ENCODE measurements at places on chromosomes 3 and 15.

GRCh38 chr15:37791693-37792092 is 142.7 kb upstream of the TMCO5A start:
- DNase-seq: no peak

DNA sequence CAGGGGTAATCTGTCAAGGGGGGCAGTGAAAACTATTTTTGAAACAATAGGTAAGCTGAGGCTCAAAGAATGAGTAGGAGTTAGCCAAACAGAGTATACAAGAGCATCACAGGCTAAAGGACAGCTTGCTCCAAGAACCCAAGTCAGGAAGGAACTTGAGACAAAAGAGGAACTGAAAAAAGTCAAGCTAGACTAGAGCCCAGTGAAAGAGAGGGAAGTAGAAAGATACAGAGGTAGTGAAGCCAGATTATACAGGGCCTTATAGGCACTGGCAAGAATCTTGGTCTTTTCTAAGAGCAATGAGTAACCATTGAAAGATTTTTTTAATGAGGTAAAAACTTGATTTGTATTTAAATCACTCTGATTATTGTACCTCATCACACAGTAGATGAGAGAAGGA is 69.9 kb downstream of the FILIP1L start:
- DNase-seq: no peak

DNA sequence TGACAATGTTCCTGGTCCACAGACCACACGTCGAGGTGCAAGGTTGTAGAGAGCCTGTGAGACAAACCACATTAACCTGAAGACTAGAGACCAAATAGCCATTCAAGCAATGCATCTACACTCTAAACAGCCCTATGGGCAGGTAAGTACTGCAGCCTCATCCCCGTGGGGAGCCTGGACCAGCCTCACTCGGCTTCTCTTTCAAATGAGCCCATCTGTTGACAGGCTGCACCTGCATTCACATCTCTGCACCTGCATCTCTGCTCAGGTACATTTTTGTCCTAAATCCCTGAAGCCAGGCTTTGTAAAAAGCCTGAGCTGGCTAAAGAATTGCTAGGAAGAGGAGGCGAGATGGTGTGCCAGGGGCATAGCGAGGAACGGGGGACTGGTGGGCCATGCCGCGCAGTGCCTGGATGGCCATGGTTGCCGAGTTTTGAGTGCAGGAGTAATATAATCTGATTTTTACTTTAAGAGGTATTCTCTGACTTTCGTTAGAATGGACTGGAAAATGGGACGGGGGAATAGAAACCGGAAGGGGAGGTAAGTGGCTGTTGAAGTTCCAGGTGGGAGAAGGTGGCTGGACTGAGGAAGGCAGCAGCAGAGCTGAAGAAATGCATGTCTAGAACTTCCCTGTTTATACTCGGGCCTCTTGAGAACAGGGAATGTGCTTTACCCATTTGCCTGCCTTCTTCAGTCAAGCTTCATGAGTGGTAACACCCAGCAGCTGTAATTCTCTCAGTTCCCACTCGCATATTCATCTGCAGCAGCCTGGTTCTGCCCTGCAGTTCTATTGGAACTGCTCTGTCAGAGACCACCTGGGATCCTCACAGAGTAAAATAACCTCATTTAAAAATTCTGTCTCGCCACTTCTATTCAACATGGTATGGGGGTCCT is 226.4 kb downstream of the OPA1 start:
- DNase-seq: no peak

DNA sequence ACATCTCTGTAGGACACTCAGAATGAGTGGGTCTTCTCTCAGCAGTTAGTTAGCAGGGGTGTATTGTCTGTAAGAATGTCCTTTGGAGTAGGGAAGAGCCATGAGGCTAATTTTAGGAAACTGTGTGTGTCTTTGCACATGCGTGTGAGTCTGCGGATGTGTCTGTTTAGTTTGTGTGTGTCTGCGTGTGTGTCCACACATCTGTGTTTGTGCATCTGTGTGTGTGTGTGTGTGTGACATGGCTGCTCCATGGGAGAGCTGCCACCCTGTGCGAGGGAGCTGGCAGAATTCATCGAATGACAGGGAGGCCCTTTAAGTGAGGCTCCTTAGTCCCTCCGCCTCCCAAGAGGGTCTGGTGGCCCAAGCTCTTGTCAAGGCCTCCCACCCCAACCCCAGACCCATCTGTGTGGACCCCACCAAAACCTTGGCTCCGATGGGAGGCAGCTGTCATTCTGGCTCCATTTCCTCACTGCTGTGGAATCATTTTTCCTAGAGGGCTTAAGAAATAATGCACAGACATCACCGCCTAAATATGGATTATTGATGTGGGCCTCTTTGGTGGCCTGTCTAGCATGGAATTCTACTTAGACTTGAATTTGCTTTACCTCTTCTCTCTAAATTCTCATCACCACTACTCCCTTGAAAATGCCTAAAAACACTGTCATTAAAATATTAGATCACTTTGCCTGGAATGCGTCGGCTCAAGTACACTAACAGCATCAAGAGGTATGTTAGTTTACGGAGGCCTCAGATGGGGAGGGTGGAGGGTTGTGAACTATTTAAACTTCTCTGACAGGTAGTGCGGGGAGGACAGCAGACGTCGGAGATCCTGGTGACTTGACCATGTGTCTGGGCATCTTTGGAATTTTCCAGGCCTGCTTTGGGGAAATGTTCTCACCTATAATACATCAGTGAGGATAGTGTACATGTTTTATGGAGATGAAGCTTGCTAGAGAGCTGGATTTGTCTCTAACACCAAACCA is 9.4 kb downstream of the ESYT3 start:
- no peak for DNase-seq

DNA sequence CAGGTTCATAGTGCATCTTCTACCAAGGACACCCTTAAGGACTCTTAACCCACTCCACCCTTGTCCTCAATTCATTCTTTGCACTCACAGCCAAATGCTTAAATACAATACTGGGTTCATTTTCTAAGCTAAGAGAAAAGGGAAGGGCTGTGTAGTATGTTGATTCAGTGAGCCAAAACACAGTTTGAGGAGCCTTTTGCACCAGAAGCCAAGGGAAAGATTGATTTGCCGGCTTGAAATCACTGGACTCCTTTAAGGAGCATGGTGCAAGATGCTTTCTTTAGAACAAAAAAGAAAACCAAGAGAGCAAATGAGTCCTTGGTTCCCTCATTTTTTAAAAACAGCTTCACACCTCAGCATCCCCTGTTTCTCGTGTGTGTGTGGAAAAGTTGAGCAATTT is 47.8 kb downstream of the BOC start:
- no peak for DNase-seq

DNA sequence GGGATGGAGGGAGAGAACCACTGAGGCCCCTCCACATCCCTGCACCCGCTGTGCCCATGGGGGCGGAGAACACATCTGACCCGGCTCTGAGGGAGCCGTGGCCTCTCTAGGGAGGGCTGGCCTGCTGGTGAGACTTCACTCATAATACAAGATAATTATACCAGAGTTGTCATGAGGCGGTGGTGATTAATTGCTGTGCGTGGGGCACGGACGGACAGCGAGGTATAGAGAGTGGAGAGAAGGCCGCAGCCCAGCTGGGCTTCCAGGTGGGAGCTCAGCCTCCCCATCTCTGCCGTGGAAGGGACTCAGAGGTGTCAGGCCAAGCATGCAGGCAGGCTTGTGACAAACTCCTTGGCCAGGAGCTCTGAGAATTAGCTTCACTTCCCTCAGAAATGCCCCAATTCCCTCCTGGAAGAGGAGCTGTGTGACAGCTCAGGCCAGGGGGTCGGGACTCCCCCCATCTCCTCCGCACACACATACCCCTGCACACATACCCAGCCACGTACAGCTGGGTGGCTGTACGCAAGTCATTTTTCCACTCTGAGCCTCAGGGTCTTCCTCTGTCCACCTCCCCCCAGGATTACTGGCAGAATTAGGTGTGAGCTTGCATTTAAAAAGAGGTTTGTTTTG is 6.0 kb upstream of the GATA2 start:
- no peak for DNase-seq

GRCh38 chr3:155416500-155417118 is 123.1 kb upstream of the STRIT1 start:
- DNase-seq: peak; percentile 86

GRCh38 chr3:171284308-171285075 is 175.7 kb downstream of the TNIK start:
- DNase-seq: peak; percentile 81

DNA sequence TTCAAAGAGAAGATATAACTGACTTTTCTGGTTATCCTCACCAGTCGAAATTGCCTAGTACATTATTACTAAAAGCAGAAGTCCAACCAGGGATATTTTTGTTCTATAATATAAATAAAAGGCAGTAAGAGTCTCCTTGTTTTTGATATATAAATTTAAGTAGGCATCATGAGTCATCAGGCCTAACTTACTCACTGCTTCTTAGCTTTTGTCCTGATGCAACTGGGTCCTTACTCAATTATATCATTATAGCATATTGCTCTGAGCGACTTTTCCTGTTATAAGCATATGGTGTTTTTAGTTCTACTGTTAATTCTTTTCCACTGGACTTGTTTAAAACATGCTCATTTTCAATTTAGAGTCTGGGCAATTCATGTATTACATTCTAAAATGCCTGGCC is 910.1 kb downstream of the MCTP2 start:
- DNase-seq: peak; percentile 31

- DNase-seq: no peak
These were observed 9.7 kb downstream of the CCK start for GRCh38 chr3:42256135-42256819.

- no peak for DNase-seq
These were observed 815.3 kb downstream of the TUSC7 start for GRCh38 chr3:117524890-117525289.

DNA sequence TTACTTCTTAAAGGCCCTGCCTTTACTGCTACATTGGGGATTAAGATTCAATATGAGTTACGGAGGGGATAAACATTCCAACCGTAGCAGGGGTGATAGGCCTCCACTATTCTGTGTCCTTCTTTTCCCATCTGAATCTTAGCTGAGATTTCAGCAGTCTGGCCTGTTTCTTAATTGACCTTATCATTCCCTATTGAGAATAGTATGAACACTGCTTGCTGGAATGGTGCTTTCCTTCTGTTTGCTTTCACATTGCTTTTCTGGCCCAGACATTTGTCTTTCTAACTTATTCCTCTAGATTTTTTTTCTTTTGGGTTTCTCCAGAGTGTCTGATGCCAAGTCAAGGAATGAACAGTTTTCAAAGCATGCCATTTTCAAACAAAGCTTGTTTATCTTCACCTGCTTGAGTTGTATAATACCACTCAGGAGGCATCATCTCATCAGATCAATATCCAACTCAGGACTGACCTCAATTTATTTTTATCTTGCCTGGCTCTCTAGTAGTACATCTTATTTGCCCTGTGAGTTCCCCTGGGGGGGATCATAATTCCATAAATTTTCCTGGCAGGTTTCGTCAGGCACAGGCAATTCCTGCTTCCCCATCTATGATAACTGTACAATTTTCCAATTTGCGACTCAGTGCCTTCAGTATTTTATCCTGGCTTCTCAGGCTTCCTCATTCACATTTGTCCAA is 161.1 kb upstream of the STT3B start:
- DNase-seq: no peak

DNA sequence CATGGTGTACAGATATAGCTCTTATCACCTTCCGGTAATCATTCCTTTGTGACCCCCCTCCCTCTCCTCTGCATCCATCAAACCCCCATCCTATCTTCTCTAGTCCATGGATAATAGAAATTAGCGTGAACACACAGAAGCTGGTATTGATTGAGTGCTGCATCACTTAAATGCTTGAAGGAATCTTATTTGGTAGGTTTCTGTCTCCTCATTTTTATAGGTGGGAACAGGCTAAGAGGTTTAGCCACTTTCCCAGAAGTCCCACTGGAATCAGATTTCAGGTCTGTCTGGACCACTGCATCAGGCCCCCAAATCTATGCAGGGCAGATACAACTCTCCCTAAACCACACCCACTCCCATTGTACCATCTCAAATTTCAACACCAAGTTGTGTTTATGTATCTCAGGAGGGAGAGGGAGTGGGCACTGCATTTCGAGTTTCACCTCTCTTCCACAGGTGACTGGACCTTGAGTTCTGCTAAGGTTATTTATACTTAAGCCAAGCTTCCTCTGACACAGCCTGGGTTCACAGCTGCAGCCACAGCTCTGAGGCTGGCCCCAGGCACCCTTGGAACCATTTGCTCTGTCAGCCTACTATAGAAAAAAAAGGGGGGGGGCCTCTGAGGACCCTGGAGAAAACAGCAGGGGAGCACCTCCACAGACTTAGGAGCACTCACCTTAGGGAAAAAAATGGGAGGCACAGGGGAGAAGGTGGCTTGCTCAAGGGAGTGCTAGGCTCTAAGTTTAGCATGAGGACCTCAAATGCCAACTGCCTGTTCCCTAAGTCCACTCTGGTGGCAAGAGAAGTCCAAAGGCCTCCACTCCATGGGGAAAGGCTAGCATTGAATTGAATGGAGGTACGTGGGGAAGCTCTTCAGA is 2.1 kb upstream of the NMB start:
- no peak for DNase-seq

DNA sequence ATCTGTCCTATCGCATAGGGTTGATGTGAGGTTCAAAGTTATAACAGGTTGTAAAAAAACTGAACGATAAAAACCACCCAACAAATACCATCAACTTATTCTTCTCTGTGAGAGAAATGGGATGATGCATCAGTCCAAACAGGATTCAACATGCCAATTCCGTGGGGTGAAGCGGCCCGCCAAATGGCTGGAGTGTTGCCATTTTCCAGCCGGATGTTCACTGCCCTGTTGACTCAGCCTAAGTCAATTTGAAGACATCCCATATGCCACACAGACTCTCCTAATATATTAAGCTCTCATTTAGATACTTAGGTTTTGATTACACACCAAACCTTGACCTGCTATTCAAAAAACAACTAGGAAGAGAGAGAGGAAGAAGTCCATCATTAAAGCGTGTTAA is 311.1 kb downstream of the VPS13C start:
- DNase-seq: peak; percentile 9

GRCh38 chr3:184228376-184229137 is 828 bp upstream of the VWA5B2 start:
- no peak for DNase-seq

DNA sequence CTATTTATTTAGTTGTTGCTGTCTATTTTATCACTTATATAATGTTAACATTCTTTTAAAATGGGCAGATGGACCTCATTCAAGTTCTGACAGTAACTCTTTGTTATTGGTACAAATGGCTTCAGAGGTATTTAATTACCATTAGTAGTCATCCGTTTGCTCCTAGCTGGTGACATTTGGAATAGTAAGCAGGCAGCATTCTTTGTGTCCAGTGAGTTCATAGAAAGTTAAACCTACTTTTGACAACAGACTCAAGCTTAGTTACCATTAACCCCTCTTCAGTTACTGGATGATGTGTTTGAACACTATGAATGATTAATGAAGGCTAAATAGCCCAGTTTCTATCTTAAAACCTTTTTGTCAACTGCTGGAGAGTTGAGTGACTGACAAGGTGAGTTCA is 500.7 kb upstream of the ATP11B start:
- no peak for DNase-seq

Data from osteoblast (primary cell).